ENCODE measurements at places on chromosomes 12 and 14.

- DNase-seq, result no peak
Observed at GRCh38 chr12:84124211-84124610, 788.4 kb downstream of the SLC6A15 start.

GRCh38 chr12:132138941-132139871 is 4.9 kb downstream of the DDX51 start:
- DNase-seq, result no peak

DNA sequence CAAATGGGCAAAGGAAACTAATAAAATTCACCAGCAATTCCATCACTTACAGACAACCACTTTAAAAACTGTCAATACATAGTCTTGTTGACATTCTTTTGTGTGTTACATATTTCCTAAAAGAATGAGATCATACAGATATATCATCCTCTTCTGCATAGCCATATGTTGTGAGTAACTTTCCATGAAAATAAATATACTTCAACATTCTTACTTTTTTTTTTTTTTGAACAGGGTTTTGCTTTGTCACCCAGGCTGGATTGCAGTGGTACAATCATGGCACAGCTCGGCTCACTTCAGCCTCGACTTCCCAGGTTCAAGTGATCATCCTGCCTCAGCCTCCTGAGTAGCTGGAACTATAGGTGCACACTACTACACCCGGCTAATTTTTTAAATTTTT is 20.9 kb downstream of the ZC2HC1C start:
- no peak for DNase-seq

DNA sequence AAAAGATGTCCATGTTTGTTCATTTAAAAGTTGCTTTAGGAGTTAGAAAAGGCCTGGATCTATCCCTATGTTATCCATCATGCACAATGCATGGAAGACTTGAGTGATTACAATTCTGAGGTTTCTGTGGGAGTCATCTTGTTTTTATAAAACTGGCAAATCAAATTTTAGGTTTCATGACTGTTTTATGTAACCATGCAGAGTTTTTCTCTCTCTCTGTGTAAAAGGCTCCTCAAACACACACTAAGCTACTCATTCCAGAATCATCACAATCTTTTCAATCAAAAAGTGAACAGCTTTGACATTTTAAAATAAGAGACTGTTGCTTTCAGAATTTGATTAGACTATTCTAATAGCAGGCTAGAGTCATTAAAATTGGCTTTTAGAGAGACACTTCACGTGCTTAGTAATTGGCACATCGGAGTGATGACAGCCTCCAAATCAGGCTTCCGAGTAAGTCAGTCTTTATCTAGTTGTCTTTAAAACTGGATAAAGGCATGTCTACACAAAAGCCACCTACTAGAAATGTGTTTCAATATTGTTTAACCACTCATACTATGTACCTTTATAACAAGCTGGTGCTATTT is 31.9 kb downstream of the PRICKLE1 start:
- DNase-seq, result no peak

DNA sequence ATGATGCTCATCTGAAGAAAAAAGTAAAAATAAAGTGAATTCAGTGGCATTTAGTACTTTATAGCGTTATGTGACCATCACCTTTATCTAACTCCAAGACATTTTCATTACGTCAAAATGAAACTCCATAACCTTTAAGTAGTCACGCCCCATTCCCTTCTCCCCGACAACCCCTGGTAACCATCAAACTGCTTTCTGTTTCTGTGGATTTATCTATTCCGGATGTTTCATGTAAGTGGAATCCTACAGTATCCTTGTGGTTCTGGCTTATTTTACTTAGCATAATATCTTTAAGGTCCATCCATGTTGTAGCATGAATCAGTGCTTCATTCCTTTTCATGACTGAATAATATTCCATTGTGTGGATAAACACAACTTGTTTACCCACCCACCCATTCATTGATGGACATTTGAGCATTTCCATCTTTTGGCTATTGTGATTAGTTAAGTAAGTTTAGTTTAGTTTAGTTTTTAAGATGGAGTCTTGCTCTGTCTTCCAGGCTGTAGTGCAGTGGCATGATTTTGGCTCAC is 18.5 kb upstream of the MAP1LC3B2 start:
- no peak for DNase-seq

- no peak for DNase-seq
Observed at GRCh38 chr12:92961949-92962348, 32.9 kb upstream of the EEA1 start.

- DNase-seq, result no peak
Observed at GRCh38 chr14:60644666-60645065, 4.6 kb downstream of the SIX1 start.

DNA sequence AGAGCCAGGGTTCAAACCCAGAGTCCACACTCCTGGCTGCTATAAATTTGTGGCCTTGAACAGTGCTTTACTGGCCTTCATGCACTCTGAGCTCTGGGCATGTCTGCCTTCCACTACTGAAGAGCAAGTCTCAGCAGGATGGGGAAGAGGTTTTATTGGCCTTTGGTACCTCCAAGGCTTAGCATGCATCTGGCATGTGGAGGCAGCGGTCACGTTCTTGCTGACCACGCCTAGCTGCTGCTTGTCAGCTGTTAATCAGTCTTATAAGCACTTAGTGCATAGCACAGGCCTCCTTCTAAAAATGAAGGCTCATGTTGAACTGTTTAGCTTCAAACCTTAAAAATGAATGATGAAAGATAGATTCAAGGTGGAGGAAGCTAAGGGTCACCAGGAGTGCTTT is 177.5 kb downstream of the PELI2 start:
- no peak for DNase-seq

DNA sequence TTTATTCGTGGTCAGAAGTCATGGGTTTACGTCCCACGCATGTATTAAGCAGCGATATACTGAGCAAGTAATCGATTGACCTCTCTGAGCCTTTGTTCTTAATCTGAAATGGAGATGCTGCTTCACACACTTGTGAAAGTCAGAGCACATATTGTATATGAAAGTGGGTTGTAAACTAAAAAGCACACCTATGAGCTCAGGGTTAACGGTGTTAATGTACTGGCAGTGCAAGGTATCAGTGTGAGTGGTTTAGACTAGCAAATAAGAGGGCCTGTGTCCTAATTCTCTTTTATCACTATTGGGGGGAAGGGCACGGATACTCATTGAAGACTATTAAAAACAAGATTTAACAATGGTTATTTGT is 676 bp downstream of the MRPL42 start:
- no peak for DNase-seq

DNA sequence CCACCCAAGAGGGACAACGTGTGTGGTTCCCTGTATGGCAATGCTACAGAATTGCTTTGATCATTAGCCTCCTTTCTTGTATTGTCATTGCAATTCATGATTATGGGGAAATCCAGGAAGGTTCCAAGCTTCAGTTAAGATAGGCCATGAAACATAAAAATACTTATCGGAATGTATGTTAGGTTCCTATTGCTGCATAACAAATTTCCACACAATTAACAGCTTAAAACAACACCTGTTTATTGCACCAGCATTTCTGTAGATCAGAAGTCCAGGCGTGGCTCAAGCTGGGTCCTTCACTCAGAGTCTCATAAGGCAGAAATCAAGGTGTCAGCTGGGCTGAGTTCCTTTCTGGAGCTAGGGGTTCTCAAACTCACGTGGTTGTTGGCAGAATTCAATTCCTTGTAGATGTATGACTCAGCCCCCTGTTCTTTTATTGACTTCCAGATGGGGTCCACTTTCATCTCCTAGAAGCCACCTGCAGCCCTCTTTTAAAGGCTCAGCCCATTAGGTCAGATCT is 365.6 kb upstream of the TMPO start:
- DNase-seq, result no peak

- DNase-seq, result no peak
Observed at GRCh38 chr14:56005191-56006053, 112.8 kb upstream of the PELI2 start.

Data from activated T-helper 1 cell treated with anti-CD3 and anti-CD28 coated beads, Interleukin-2, amount 50 U/mL, for 16 hours (primary cell).